ENCODE measurements at places on chromosomes 3 and 15.

DNA sequence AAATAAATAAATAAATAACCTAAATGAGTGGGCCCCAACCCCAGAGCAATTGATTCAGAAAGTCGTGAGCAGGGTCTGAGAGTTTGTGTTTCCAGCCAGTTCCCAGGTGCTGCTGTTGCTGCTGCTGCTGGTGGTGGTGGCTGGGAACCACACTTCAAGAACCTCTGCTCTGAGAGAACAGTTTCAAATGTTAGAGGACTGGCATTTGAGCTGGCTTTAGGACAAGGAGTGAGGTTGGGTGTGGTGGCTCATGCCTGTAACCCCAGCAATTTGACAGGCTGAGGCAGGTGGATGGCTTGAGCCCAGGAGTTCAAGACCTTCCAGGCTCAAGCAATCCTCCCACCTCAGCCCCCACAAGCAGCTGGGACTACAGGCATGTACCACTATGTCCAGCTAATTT, 123.1 kb upstream of the UBE2E1 start:
- DNase-seq: no peak

DNA sequence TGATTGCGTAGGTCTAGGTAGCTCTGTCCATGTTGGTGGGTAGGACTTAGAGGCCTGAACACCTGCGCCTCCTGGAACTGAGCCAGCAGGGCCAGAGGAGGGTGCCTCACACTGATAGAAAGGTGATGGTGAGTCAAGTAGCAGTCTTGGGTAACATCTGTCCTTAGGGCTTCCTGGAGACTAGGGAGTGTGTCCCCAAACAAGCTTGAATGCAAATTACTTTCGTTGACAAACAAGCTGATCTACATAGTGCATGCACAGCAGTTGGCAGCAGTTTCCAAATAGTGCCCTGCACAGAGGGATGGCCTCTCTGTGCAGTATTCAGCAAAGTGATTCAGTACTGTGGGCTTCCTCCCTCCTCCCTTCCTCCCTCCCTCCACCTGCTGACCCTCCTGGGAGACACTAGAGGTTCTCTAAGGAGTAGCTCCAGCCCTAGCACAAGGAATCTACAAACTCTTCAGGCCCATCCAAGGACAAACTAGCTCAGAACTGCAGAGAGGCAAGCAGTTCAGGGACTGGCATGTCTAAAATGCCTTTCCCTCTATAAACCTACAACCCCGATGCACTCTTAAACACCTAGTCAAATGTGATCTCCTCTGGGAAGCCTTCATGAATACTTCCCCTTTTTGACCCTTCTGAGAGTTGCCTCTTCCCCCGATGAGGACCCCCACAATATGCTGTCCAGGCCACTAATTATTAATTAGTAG, 61.0 kb downstream of the TLE3 start:
- DNase-seq: no peak

DNA sequence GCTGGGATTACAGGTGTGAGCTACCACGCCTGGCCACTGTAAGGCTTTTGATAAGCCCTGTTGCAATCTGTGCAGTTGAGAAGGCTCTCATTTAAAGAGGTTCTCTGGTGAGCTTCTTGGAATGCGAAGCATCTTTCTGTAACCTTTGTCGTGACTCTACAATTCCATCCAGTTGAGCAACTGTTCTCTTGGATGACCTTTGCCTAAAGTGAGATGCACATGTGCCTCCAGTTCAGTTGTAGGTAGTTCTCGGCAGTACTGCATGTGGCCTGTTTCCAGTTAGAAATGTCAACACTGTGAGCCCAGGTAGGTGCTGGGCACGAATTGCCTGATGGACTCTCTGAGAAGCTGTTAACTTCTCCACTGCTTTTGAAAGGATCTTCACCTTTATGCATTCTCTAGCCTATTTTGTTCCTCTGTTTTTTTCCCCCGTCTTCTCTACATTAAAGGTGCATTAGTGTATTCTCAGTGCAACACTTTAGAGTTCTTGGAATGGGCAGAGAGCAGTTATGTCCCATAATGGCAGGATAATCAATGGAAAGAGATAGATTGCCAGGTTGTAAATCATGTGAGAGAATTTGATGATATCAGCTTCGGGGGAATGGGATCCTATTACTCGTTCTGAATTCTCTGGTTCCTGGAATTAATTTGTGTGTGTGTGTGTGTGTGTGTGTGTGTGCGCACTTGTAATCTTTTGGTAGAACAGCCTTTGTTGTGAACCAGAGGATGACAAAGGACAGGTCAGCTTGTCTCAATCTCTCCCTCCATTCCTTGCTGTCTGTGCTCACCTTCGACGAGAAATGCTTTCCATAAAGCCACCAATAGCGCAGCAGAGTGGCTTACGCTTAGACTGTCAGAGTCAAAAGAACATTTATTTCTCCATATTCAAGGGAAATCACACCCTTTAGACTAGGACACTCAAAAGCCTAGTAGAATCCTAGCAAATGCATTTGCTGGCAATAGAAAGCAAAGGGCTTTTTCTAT, 51.1 kb downstream of the PTPRG start:
- DNase-seq: no peak

GRCh38 chr3:102511639-102512038, 76.8 kb downstream of the ZPLD1 start:
- DNase-seq: no peak

DNA sequence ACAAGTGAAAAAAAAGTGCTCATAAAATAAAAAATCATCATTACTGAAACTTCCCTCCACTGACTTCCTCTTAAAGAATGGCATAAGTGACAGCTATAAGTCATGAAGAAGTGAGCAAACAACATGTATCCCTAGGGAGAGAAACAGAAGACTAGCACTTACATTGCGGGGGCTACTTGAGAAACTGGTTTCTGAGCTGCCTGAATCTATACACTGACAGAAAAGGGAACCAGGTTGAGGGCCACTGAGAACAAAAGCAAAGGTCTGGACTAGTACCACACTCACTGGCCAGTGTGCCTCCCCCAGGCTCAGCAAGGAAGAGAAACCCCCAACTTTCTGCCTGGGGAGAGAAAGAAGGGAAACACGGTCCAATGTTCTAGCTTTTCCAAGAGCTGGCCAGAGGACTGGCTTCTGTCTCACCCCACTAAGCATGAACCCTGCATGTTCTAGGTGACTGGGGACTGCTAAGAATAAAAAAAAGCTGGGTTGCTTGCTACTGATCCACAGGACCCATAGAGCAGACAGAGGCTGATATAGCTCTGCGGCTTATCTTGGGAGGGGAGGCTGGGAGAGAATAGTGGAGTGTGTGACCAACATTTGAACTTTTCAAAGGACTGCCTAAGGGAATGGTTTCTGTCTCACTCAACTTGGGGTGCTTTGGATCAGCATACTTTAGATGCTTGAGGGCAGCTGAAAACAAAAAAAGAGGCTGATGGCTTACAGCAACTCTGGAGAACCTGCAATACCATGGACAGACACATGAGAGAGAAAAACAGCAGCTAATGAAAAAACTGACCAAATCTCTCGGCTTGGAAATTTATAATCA, 8.1 kb downstream of the RAD18 start:
- DNase-seq: no peak
